A549 treated with Mapracorat at 1 μM for 4 hours (cell line): ENCODE measurements at places on chromosomes 4 and X. TPM values are rescaled to one million over a fixed set of nuclear protein-coding genes. Genes with fewer than 3 reads are reported as not detected.

Gene CENPE
- 5.6 to 8.5 TPM (median 7.3 TPM) in 5 replicates for total RNA-seq

Gene POU3F4
- not detected in 5 replicates for total RNA-seq

Gene PAGE4
- not detected in 5 replicates for total RNA-seq

Gene STOX2
- total RNA-seq = 2.0 to 3.7 TPM (median 2.3 TPM) in 5 replicates

Gene MCF2
- total RNA-seq = 0.05 to 0.07 TPM (median 0.07 TPM) in 3 of 5 replicates, not detected in the others

Gene BEX5
- total RNA-seq = not detected in 5 replicates

Gene TEX13B
- total RNA-seq = not detected in 5 replicates

Gene IGFBP7
- total RNA-seq = 206 to 347 TPM (median 251 TPM) in 5 replicates

Gene BEND2
- not detected in 5 replicates for total RNA-seq

Gene CXorf38
- 8.5 to 12.4 TPM (median 10.8 TPM) in 5 replicates for total RNA-seq

Gene HSFX2
- 0.14 to 0.27 TPM (median 0.17 TPM) in 3 of 5 replicates, not detected in the others for total RNA-seq

Gene NPY1R
- total RNA-seq = 0.07 to 0.19 TPM (median 0.12 TPM) in 3 of 5 replicates, not detected in the others

Gene ZRSR2
- 9.7 to 15.2 TPM (median 11.2 TPM) in 5 replicates for total RNA-seq

Gene SYNPO2
- total RNA-seq = 0.72 to 1.0 TPM (median 0.92 TPM) in 5 replicates

Gene CENPVL2
- not detected in 5 replicates for total RNA-seq

Gene GLUD2
- total RNA-seq = 1.8 to 2.8 TPM (median 2.4 TPM) in 5 replicates

Gene XK
- 0.28 to 0.44 TPM (median 0.40 TPM) in 5 replicates for total RNA-seq

Gene MAGEA2
- total RNA-seq = 0.12 to 0.27 TPM in 2 of 5 replicates, not detected in the others

Gene TASL
- not detected in 5 replicates for total RNA-seq

Gene PROM1
- 0.28 to 0.59 TPM (median 0.37 TPM) in 5 replicates for total RNA-seq

Gene SERTM2
- total RNA-seq = not detected in 5 replicates

Gene KCND1
- 0.80 to 1.4 TPM (median 0.96 TPM) in 5 replicates for total RNA-seq

Gene CD38
- total RNA-seq = 9.6 to 16.6 TPM (median 13.3 TPM) in 5 replicates

Gene SYN1
- total RNA-seq = 0.15 to 0.36 TPM (median 0.22 TPM) in 5 replicates

Gene APOO
- total RNA-seq = 28.2 to 34.2 TPM (median 30.2 TPM) in 5 replicates

Gene MED14
- 19.4 to 23.2 TPM (median 22.5 TPM) in 5 replicates for total RNA-seq

Gene SPANXN4
- not detected in 5 replicates for total RNA-seq

Gene SPINK2
- total RNA-seq = not detected in 5 replicates

Gene LYAR
- 25.9 to 33.7 TPM (median 28.1 TPM) in 5 replicates for total RNA-seq

Gene GAGE12E
- total RNA-seq = not detected in 5 replicates

Gene SOX3
- total RNA-seq = not detected in 5 replicates

Gene MAGEA1
- total RNA-seq = 0.09 to 0.13 TPM (median 0.12 TPM) in 4 of 5 replicates, not detected in the other

Gene XAGE1B
- 186 to 255 TPM (median 206 TPM) in 5 replicates for total RNA-seq

Gene SPIN4
- total RNA-seq = 3.7 to 6.0 TPM (median 4.9 TPM) in 5 replicates

Gene CFAP47
- not detected in 5 replicates for total RNA-seq

Gene ADH1B
- not detected in 5 replicates for total RNA-seq

Gene ASMT
- total RNA-seq = 0.16 to 0.53 TPM (median 0.45 TPM) in 4 of 5 replicates, not detected in the other

Gene EXOC1L
- not detected in 5 replicates for total RNA-seq

Gene GASK1B
- total RNA-seq = 0.21 to 0.46 TPM (median 0.35 TPM) in 5 replicates

Gene ZNF182
- total RNA-seq = 3.0 to 4.0 TPM (median 3.7 TPM) in 5 replicates

Gene PPP2R2C
- 25.5 to 36.4 TPM (median 35.9 TPM) in 5 replicates for total RNA-seq

Gene SMIM10
- total RNA-seq = 0.08 to 0.11 TPM (median 0.09 TPM) in 5 replicates

Gene CD40LG
- total RNA-seq = not detected in 5 replicates

Gene HS3ST1
- 0.14 to 0.69 TPM (median 0.37 TPM) in 5 replicates for total RNA-seq

Gene DIPK2B
- not detected in 5 replicates for total RNA-seq

Gene NSDHL
- 40.7 to 44.6 TPM (median 42.8 TPM) in 5 replicates for total RNA-seq

Gene SSX3
- total RNA-seq = not detected in 5 replicates

Gene HHIP
- total RNA-seq = 0.60 to 1.1 TPM (median 0.98 TPM) in 5 replicates
